ENCODE measurements at places on chromosomes 1 and 21.

DNA sequence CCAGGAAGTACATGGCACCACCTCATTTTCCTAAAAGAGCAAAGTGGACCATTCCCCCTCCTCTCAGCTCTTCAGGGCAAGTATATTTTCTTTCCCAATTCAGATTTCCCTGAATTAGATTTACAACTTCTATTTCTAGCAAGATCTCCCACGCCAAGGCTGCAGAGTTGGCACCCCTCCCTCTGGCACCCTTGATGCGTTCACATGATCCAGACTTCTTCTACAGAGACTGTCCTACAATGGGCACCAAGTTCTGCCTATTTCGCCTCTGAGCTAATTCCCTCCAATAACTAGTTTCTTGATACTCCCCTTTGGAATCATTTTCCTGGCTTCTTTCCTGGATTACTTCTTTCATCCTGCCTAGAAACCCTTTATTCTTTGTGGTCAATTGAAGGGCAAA is 122.0 kb downstream of the CDC7 start:
- no peak for DNase-seq

- DNase-seq, result no peak
Measured at GRCh38 chr21:35895598-35895997, 164.7 kb downstream of the SETD4 start.

- DNase-seq, result no peak
Measured at GRCh38 chr1:42144711-42145388, 8.4 kb upstream of the GUCA2B start.

GRCh38 chr21:45219517-45219916 is 68.2 kb downstream of the POFUT2 start:
- no peak for DNase-seq

DNA sequence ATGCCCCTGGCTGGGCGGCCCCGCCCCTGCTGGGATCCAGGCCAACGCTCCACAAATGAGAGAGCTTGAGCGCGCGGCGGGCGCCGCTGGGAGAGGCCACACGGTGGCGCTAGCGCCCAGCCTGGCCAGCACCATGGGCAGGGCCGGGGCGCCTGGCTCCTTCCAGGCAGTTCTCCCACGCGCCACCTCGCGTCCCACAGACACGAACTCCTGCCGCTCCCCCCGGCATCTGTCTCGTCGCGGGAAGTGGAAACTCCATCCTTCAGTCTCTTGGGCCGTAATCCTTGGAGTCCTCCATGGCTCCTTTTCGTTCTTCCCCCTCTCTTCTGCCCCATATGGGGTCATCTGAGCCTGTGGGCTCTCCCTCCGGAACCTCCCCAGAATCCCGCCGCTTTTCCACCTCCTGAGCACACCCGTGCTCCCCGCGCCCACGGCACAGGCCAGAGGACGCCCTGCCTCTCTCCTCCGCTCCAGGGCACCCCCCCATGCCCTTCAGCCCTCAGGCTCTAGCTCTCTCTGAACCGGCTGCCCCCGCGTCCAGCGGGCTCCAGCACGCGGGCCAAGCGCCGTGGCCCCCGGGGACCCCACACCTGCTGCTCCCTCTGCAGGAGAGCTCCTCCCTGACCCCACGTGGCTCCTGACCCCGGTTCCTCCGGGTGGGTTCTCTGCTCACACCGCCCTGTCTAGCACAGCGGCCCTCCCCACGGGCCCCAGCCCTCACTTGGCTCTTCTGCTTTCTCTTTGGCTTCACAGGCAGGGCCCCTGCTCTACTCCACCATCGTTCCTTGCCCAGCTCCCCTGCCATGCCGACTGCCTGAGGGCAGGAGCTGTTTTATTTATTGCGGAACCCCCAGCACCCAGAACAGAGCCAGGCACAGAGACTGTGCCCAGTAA is 31.9 kb upstream of the EDN2 start:
- peak; percentile 77 for DNase-seq

DNA sequence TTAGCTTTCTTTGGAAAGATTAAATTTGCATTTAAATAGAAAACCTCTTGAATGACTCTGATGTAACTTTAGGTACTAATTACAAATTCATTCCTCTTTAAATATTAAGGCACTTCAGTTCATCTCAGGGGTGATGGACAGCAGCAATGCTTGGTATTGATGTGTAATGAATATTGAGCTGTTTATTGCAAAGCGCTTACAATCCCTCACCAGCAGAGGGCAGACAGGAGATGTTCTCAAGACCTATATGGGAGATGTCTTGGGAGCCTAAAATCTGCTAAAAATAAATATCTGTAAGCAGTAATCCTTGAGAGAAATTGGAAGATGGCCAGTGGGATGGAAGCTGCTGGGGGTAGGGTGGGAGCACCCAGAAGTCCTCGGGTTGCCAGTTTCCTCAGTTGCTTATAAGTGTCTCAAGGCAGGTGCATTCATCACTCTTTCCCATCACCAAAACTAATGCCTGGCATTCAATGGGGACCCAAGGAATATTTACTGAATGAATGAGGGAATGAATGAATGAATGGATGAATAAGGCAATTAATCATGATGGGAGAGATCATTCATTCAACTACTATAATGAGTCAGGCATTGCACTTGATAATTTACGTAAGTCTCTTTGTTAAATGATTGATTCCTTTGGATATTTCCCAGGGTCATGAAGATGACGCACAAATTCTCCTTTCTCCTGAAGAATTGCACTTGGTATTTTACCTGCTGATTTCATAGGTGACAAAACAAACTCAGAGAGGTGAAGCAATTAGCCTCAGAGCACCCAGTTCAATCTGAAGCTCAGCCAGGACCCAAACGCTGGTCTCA is 2.3 kb downstream of the KLHDC8A start:
- DNase-seq, result peak; percentile 64

GRCh38 chr1:174358786-174359453 is 88.8 kb upstream of the GPR52 start:
- no peak for DNase-seq

DNA sequence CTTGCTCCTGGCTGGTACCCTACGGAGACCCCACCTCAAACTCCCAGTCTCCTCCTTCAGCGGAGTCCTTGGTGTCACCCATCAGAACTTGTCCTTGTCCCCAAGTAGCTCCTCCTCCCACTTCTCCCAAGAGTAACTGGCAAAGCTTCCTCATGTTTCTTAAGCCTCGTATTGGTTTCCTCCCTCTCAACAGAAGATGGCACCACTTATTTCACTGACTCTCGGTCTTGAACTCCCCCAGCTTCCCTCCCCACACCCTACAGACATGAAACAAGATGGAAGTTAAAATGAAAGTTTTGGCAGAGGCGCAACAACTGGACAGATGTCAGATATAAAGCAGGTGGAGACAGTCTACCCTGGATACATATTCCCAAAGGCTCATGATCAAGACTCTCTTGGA is 13.4 kb downstream of the RAB7B start:
- DNase-seq, result no peak

GRCh38 chr21:44418876-44419230 is 36.5 kb upstream of the LRRC3 start:
- no peak for DNase-seq

- DNase-seq, result no peak
Measured at GRCh38 chr1:212133319-212133718, 97.8 kb downstream of the DTL start.

GRCh38 chr1:43900386-43900785 is 33.2 kb upstream of the ARTN start:
- no peak for DNase-seq

- no peak for DNase-seq
Measured at GRCh38 chr1:17210176-17210575, 5.2 kb downstream of the PADI1 start.

- DNase-seq, result no peak
Measured at GRCh38 chr1:109624201-109625010, 4.8 kb downstream of the AMPD2 start.

GRCh38 chr1:44294588-44295007 is 60.5 kb downstream of the ERI3 start:
- DNase-seq, result no peak

GRCh38 chr1:159428536-159428935 is 3.5 kb upstream of the OR10J4 start:
- DNase-seq, result no peak

- no peak for DNase-seq
Measured at GRCh38 chr1:70633004-70633403, 221.9 kb downstream of the CTH start.

GRCh38 chr21:43890042-43890441 is 25.0 kb downstream of the AGPAT3 start:
- DNase-seq, result no peak

GRCh38 chr1:243345205-243345604 is 89.4 kb downstream of the SDCCAG8 start:
- DNase-seq, result no peak

DNA sequence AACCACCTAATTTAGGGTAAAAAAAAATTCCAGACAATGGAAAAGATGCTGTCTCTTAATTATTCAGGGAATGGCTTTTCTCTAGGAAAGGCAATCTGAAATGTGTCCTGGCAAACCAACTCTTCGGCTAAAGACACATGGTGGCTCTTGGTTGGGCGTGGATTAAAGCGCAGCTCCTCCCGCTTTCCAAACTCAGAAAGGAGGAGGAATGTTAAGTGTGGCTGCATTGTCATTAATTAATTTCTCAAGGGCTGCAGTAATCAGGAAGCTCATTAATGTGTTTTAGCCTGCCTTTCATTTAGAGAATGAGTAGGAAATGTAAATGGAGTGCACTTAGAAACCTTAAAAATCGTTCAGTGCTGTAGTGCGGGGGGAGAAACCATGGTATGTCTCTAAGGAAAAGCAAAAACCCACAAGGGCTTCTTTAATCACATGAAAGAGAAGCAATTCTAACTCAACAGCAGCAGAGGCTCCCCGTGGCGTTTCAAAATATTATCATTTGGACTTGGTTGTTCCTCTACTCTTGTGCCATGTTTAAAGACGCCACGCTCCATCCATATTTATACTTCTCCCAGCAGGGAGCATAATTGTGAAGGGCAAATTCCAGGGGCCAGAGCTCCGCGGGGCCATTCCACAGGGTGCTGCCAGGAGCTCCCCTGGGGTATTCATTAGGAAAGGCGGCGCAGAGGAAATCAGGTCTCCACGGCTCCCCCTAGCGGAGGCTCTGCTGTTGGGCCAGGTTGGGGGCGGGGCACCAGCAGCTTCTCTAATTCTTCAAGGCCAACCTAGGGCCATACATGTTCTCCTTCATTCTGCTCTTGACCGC is 91.9 kb upstream of the SSX2IP start:
- DNase-seq, result peak; percentile 80

DNA sequence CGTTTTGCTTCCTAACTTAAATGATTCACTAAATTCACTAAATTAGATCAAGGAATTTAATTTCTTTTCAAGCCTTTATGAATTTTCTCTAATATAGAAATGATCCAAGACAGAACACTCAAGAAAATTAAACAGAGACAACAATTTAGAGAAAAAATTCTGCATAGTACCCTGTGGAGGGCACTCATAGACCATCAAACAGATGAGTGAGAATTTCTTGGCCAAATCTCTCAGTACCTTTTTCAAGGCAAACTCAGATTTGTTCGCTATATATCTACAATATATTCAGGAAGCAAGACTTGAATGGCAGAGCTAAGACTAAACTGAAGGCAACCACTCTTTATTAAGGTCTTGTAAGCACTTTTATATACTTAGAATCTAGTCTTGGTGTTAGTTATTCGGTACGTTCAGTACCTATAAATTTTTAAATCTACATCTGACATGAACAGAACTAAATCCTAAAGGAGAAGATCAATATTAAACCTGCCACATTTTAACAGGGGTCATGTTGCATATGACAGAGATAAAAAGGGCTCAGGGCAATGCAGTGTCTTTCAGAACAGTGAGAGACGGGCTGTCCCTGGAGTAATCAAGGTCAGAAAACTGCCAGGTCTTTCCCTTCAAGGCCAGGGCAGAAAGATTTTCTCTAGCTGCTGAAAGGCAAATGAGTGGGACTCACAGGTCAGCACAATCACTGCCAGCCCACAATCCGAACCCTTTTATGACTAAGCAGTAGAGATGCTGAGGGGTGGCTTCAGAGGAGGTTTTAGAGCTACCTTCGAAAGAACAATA is 118.8 kb upstream of the TMPRSS15 start:
- DNase-seq, result no peak

GRCh38 chr21:31837618-31838390 is 35.0 kb upstream of the HUNK start:
- DNase-seq, result no peak

DNA sequence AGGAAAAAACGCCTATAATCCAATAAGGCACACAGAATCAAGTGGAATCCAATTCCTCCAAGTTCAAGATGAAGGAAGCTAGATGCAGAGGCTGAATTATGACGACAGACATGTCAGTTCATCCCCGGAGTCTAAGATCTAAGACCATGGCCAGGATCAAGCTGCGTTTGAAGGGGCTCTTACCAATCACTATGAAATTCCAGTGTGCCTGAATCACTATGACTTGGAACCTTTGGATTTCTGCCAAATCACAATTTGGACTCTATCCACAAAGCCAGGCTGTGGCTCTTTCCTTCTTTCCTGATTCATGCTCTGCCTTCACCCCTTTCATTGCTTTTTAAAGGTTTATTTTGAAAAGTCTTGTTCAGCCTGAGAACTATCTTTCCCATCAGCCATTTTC is 17.1 kb downstream of the OLIG2 start:
- no peak for DNase-seq

DNA sequence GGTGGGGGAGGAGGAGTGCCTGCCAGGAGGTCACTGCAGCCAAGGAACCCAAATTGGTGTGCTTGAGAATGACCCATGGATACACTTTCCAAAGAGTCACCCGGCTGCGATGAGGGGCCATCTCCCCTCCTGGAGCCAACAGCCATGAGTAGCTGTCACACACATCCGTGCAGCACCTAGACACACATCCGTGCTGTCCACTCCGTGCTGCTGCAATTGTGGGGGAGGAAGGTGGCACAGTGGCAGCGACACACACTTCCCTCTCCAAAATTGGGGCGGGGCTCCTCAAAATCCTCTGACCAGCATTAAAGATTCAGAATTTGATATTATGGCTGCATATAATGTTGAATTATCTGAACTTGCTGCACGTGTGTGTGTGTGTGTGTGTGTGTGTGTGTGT is 15.8 kb downstream of the TP73 start:
- no peak for DNase-seq

DNA sequence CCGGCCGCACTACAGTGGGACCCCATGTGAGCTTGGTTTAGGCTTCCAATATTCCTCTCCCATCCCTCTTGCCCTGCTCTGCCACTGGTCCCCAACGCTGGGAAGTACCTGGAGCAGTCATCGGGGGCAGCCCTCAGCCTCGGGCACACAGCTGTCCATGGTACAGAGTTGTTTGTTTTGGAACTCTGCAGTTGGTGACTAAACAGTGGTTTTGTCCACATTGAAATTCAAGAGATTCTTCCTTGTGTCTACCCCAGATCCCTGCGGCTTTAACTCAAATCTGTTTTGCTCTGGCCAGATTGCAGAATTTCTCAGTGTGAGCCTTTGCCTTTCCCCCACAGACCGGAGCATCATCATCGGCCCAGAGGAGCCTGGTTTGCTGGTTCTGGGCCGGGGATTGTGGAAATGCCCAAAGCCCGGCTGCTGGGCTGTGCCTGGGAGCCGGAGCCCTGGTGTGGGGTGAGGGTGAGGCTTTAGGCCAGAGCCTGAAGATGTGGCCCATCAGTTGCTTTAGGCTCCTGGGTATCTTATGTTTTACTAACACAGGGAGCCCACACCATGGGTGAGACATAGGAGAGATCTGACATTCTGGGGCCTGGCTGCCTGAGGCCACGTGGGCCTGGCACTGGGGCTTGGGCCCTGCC is 93.2 kb downstream of the ARHGEF10L start:
- DNase-seq, result no peak

All from stimulated activated CD4-positive, alpha-beta T cell treated with anti-CD3 and anti-CD28 coated beads, Interleukin-2, amount 100 ng/mL, for 48 hours (primary cell).